Bronchial epithelial cell (primary cell): ENCODE measurements at places on chromosomes 2 and 18.

DNA sequence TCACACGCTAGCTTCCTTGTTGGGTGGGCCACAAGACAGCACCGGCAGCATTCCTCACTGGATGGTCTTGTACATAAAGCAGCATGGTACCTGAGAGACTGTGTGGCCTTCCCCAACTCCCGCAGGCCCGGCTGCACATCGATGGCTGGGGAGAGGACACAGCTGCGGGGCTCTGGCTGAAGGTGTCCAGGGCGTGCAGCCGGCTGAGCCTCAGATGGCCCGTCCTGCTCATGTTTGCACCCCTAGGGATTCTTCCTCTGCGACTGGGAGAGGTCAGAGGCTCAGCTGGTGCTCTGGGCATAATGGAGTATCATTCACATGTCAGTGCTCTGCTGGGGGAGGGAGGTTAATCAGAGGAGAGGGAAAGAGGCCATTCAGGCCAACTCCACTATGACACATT lies 207.9 kb downstream of the SEPTIN10 start:
- DNase-seq: no peak

GRCh38 chr2:60529785-60530627 lies 23.4 kb downstream of the BCL11A start:
- peak; percentile 55 for DNase-seq

GRCh38 chr18:79380816-79381806 lies 14.6 kb upstream of the NFATC1 start:
- DNase-seq: peak; percentile 23

DNA sequence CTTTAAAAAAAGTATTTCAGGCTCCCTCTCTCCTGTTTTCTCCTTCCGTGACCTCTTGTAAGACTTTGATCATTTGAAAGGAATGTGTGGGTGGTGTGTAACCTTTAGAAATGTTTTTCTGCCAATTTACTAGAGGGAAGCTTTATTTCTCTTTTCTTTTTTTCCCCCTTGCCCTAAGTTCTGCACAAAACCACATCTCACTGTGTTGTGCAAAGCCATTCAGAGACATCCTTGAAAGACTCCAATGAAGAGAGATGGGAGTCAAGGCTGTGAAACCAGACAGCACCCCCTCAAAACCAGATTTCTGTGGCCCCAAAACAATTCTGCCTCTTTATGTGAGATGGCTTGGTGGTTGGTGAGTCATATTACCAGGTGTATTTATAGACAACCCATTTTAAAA lies 184.6 kb upstream of the ERBB4 start:
- DNase-seq: peak; percentile 72

DNA sequence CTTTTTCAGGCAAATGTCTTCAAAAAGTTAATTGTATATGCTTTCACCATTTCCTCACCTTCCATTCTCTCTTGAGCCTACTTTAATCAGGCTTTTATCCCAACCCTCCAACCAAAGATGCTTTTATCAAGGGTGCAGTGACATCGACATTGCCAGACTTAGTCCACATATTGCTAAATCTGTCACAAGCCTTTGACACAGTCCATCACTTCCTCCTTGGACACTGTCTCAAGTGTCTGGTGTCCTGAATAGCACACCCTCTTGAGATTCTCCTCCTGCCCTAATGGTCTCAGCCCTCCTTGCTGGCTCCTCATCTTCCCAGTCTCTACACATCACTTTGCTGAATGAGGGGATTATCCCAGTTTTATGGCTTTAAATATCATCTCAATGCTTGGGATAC lies 147.5 kb upstream of the SLC39A10 start:
- no peak for DNase-seq

DNA sequence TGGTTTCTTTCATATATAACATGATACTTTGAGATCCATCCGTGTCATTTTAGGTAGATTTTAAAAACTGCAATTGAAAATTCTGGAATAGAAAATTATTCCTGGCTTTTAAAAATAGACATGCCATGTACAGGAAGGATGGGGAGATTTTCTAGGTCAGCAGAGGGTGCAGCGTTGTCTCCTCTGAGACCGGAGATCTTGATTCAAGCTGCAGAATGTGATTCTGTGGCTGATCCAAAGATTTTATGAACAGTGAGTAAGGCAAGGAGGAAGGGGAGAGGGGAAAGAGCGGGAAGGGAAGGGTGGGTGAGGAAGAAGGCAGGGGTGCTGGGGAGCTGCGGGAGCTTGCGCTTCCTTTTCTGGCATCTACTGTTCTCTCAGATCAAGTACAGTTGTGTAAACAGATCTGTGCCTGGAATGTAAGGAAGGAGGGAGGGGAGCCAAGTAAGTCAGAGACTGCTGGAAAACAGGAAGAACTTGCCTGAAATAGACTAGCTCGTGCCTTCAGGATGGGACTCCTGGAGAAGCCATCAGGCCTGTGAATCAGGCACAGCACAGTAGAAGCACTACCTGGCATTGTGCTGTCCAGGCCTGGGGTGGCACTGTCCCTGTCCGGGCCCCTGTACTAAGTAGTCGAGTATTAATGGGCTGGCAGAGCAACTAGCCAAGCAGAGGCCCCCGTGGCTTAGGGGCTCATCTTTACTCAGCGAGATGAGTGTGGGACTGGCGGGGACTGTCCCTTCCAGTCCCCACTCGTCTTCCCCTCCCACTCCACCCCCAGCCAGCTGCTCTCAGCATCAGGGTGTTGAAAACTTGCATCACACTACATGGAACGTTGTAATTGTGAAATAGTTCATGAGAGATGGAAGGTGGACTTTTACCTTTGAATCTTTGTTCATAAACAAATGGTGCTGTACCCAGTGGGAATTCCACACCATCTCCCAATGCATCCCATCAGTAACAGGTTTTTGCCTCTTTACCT lies 163.5 kb downstream of the UXS1 start:
- DNase-seq: peak; percentile 55

DNA sequence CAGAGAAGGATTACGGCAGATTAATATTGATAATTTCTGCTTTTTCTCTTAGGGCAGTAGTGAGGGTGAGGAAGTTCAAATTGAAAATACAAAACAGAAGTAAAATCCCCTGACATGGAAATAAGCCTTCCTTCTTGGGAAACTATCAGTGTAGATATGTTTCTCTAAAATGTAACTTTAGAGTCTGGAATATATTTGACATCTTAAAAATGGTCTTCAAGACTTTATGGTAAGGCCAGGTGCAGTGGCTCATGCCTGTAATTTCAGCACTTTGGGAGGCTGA lies 33.0 kb downstream of the INPP5D start:
- no peak for DNase-seq

DNA sequence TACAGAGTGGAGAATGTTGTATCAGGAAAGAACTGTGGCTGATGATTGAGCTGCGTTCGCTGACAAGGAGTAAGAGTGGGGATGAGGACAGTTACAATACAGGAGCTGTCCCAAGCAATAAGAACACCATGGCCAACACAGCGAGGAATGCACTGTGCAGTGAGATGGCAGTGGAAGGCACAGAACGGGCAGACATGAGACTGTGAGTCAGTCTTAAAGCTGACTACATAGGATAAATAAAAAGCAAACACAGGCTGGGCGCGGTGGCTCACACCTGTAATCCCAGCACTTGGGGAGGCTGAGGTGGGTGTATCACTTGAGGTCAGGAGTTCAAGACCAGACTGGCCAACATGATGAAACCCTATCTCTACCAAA lies 89.8 kb downstream of the CABYR start:
- DNase-seq: no peak

DNA sequence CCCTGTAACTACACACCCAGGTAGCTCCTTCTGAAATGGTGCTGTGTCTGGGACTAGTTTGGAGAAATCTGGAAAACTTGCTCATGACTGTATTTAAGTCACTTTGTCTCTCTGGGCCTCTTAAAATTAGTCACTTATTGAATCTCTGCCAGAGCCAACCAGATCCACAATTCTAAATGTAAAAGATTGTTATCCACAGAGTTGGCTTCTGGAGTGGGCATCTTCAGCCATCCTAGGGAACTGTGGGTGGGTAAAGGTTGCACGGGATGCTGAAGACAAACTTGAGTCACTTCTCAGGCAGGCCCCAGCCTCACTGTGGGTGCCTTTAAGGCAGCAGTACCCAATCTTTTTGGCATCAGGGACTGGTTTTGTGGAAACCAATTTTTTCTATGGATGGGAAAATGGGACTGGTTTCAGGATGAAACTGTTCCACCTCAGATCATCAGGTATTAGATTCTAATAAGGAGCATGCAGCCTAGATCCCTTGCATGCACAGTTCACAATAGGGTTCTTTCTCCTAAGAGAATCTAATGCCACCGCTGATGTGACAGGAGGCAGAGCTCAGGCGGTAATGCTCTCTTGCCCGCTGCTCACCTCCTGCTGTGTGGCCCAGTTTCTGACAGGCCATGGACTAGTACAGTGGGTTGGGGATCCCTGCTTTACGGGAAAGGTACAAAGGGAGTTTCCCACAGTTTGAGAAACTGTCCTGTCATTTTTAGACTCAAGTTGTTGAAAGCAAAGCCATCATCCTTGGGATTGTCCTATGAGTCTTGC lies 98.3 kb upstream of the SPRED2 start:
- DNase-seq: peak; percentile 30

GRCh38 chr2:178776751-178777150 lies 30.5 kb downstream of the TTN start:
- DNase-seq: no peak

DNA sequence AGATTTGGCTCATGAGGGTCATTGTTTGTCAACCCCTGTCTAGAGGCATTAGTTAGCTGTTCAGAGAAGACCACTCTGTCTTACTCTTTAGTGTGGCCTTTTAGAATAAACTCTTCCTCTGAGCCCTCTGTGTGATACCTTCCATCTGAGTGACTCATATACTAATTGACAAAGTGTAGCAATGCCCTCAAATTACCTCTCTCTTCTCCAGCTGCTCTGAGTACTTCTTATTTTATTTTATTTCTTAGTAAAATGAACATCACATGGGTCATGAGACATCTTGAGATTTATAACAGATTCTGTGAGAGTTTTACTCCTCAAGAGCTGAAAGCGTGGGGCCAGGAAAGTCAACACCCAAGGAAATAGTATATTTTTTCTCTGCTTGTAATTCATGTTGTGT lies 67.4 kb downstream of the KCTD18 start:
- DNase-seq: no peak

GRCh38 chr2:168002021-168002553 lies 245.3 kb downstream of the STK39 start:
- peak; percentile 52 for DNase-seq

GRCh38 chr2:48344441-48344756 lies 185.6 kb upstream of the STON1 start:
- DNase-seq: no peak

DNA sequence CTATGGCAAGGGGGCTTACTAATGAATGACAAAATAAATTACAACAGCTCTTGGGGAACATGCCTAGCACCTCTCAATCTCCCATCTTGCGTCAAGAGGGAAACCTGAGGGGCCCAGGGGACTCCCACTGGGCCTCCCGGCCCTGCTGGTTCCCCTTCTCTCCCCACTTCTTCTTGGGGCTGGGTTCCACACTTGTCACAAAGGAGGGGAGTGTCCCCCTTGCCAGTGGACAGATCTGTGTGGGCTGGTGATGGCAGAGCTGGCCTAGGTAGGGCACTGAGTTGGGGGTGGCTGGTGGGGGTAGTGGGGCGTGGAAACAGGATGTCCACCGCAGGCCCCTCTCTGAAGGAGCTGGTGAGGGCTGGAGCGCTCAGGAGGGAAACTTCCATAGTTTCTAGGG lies 184.0 kb upstream of the HAAO start:
- no peak for DNase-seq

DNA sequence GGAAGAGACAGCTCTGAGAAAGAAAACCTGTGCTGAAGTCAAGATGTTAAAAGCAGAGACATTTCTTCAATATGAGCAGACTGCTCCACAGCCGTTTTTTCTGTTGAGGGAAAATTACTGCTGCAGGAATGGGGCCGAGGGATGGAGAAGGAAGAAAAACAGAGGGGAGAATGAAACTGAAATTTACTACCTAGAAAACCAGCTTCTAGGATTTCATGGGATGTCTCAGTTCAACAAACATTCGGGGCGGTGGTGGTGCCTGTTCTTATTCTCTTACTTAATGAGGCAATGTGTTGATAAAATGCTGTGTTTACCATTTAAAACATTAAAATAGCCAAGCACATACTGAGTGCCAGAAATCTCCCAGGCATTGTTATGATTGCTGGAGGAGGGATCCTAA lies 557.1 kb upstream of the MEX3C start:
- DNase-seq: no peak

GRCh38 chr18:78733762-78734613 lies 245.6 kb upstream of the SALL3 start:
- no peak for DNase-seq

DNA sequence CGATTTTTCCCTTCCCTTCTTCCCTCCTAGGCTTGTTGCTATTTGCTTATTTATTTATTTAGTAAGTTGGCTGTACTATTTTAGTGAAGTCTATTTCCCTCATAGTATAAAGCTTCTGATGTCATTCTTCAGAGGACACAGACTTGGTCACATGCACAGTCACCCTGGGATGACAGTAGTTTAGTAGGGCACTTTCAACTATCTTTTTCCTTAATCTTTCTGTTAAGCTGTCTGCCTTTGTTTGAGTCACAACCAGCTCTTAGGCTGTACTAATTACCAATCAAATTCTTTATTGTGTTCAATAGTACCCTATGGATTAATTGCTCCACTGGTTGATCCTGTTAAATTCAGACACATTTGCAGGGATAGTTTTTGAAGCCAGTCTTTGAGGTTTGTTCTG lies 26.9 kb upstream of the RAB31 start:
- no peak for DNase-seq

DNA sequence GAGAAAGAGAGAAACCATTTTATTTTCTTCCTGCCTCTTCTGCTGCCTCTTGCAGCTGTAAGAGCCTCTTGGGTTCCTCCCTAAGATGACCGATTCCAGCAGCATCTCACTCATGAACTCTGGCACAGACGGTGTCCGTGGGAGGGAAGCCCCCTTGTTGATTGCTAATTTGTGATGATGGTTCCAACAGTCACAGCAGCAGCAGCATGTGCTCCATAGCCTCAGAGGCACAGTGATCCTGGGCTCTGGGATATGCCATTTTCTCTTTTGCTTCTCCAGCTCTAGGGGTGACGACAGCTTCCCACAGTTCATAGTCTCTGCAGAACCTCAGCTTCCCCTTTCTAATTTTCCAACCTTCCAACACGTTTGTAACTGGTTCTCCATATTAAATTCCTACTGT lies 324.2 kb upstream of the HS6ST1 start:
- no peak for DNase-seq

DNA sequence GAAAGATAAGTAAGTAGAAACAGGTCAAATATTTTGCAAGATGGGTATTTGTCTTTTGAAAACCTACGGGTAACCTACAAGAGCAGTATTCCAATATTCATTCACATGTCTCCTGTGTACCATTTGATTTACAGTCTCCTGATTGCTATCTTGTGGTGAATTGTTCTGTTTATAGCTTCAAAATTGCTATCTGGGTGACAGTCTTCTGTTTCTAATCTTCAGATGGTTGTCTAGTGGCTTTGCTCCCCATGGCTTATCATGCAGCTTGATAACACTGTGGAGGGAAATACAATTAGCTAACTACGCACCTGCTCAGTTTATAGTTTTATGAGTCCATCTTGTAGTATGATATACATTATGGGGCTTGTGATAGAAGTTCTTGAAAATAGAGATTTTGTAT lies 816.8 kb downstream of the CPS1 start:
- no peak for DNase-seq

DNA sequence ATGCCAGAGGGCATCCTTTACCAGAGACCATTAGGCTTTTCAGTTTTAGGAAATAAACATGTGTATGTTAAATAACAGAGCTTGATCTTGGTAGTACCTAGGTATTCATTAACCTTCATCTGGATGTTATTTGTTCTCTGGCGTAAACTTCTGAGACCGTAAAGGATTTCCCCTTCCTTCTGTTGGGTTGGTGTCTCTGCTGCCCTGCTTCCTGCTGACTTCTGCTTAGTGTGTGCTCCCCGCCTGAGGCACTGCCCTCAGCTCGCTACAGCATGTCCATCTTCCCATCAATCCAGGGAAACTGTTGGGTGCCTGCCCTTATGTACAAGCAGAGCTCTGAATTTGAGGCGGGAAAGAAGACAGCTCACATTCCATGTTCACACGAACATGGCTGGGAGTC lies 177.9 kb downstream of the TPGS2 start:
- no peak for DNase-seq
